ENCODE measurements at places on chromosomes 5 and 9.

- DNase-seq: no peak
Observed at GRCh38 chr9:112809351-112809848, 58.8 kb downstream of the SNX30 start.

DNA sequence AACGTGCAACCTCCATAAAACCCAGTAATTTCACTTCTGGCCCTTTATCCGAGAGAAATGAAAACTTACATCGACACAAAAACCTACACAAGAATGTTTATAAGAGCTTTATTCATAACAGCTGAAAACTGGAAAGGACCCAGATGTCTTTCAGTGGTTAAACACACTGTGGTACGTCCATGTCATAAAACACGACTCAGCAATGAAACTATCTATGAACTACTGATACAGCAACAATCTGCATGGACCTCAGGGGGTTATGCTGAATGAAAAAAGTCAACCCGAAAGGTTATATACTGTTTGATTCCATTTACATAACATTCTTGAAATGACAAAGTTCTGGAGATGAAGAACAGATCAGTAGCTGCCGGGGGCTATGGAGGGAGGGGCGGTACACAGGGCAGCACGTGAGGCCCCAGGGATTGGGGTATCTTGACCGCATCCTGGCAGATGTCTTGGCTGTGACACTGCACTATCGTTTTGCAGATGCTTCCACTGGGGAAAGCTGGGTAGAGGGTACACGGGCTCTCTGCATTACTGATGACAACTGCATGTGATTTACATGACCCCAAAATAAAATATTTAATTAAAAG lies 4.1 kb downstream of the CCDC127 start:
- no peak for DNase-seq

- no peak for DNase-seq
Observed at GRCh38 chr5:173720953-173721600, 104.6 kb upstream of the BOD1 start.

- DNase-seq: no peak
Observed at GRCh38 chr9:114218264-114219120, 63.2 kb downstream of the COL27A1 start.

- DNase-seq: peak; percentile 50
Observed at GRCh38 chr5:36240779-36241630, 720 bp downstream of the NADK2 start.

DNA sequence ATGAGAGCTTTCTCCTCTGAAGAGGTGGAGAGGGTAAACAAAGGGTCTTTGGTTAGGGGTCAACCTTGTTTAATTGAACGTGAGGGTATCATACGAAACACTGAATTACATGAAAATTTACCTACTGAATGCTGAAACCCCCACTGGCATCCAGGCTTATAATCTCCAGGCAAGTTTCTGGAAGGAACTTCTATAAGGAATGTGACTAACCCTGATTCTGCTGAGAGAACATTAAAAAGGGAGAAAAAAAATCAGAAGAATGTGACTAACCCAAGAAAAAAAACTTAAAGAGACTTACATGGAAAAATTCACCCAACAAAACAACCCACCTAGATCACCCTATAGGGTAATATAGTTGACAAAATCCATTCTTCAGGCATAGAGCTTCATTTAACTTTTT lies 55.5 kb downstream of the APC start:
- no peak for DNase-seq

- no peak for DNase-seq
Observed at GRCh38 chr5:133199417-133200178, 147.8 kb downstream of the HSPA4 start.

DNA sequence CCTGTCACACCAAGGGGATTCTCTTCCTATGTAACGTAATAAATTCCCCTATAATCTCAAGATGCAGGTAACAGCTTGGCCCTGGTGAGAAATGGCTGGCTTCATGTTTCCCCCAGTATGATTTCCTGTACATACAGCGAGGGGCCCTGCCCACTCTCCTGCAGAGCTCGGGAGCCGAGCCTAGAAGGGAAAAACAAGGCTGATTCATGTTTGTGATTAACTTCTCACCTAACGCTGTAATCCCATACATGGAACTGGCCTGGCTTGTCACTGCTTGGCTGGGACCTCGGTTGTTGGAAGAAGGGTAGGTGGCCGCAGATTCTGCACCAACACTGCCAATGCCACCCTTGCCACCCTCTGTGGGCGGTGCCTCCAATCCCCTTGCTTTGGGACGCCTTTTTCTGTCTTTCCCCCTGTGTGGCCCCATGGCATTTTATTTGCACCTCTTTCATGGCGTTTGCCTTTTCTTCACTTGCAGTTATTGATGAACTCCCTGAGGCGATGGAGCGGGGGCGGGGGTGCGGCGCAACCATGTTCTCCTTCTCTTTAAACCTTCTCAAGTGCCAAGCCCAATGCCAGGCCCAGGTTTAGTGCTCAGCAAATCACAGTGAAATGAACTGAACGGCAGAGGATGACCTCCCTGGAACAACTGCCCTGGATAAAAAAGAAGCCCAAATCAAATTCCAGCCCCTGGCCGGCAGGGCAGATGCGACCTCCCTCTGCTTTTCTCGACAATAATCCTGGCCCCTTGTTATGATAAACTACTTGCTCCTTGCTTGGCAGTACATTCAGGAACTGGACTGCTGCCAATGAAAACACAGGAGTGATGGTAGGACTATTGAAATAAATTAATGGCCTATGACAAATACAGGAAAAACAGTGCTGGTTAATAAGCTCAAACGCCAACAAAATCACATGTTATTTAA lies 108.1 kb downstream of the TMEM174 start:
- DNase-seq: peak; percentile 95

GRCh38 chr5:131379723-131380122 lies 115.9 kb downstream of the CDC42SE2 start:
- DNase-seq: no peak

DNA sequence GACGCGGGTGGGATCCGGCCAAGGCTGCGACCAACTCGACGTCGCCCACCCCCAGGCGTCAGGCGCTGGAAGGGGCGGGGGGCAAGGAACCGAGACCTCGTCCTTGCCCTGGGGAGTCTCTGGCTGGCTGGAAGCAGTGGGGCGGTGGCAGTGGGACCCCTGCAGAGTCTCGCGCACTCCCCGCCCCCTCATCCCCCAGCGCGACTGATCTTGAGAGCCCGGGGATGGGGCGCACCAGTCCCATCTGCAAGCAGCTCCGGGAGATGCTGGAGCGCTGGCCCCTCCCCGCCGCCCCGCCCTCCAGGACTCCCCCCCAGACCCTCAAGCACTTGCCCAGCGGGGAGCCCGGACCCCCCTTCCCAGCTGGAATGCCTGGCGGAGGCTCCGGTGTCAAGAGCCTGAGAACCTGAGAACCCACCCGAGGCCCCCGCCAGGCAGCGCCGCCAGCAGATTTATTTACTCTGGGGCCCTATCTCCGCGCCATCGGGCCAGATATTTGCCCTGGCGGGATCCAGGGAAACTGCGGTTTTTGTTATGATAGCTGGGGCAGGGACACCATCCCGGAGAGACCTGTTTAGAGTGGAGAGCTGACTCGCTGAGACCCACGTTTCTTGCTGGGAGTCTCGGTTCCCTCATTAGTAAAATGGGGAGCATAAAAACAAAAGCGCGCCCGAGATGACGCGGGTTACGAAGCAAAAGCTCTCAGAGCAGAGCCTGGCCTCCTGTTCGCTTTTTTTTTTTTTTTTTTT lies 1.2 kb downstream of the PRRT1B start:
- DNase-seq: peak; percentile 17

DNA sequence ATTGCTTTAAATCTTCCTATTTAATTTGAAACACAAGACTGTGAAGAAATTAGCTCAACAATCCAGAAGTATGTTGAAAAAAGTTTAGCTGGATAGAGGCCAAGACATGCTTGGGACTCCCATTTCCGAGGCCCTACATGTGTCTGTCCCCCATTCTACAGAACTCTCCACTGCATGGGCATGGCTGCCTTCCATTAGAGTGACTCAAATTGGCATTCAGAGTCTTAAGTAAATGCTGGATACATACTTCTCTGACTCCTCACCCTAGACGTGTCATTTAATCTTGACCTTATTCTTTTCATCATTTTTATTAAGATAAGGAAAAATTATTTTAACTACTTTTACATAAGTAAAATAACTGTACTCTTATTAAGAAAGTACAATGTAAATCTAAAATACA lies 530.4 kb upstream of the CDH9 start:
- no peak for DNase-seq

GRCh38 chr9:25094518-25094917 lies 548.8 kb upstream of the IZUMO3 start:
- DNase-seq: no peak

- no peak for DNase-seq
Observed at GRCh38 chr5:42974536-42974935, 65.6 kb downstream of the ANXA2R start.

GRCh38 chr5:155430192-155430591 lies 416.6 kb downstream of the KIF4B start:
- DNase-seq: no peak

GRCh38 chr9:109963079-109963478 lies 183.1 kb downstream of the PALM2AKAP2 start:
- no peak for DNase-seq

- no peak for DNase-seq
Observed at GRCh38 chr9:88287972-88288371, 100.3 kb upstream of the SPIN1 start.

DNA sequence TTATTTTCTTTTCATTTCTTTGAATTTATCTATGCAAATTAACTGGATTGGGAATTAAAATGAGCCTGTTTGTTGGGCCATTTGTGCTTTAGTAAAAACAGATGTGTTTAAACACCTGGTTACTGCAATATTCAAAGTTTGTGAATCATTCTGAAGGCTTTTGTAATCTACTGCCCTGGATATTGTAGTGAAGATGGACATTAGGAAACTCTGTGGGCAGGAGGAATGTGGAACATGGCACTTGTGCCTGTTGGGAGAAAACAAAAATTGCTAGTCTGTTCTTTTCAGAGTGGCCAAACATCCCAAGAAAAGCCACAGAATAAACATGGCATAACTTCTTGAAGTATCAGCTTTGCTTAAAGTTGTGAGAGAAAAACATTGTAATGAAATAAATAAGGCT lies 40.8 kb downstream of the CHSY3 start:
- no peak for DNase-seq

- no peak for DNase-seq
Observed at GRCh38 chr5:1090538-1090937, 21.3 kb downstream of the SLC12A7 start.

GRCh38 chr5:178297751-178298150 lies 65.1 kb upstream of the PHYKPL start:
- no peak for DNase-seq

DNA sequence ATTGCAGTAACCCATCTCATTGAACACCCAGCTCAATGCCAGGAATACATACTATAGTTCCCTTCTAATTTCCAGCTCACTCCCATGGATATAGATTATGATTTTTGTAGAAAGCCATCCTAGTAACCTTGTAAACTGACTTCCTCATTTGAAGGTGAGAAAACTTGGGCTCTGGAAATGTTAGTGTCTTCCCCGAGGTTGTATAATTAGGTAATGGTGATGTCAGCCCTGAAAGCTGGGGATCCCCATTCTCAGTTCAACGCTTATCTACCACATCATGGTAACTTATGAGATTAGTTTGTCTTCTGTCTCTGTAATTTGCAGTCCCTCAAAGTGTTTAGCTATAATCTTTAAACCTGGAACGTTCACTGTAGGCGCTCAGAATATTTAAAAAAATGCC lies 34.6 kb upstream of the PTCH1 start:
- no peak for DNase-seq

DNA sequence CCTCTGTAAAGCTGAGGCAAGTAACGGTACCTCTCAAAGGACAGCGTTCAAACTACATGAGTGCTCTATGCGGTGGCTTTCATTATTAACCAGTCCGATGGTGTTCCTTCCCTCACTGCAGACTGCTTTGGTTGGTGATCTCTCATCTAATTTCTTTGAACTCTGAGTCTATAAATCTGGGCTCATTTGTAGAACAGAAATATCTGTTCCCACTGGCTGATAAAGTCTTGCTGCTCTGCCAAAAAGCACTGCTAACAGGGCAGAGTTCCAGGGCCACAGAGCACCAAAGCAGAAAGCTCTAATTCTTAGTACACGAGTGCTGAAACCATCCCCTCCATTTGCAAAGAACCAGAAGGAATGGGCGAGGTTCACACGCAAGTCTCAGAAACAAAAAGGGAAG lies 81.9 kb downstream of the MED27 start:
- no peak for DNase-seq

DNA sequence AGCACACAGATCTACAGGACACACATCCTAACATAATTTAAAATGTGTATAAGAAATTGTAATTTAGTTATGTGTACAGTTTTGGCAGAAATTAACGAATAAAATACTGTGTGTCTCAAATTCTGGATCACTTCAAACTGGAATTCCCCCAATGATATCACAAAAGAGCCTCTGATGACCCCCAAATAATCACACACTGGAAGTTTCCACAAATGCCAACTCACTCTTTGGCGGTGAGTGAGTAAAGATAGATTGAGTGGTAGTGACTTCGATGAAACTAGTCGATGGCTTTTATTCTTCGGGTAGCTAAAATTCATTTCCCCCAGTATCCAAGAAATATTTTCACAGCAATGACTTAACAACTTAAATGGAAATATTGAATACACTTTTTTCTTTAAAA lies 2.2 kb downstream of the ZNF366 start:
- no peak for DNase-seq

DNA sequence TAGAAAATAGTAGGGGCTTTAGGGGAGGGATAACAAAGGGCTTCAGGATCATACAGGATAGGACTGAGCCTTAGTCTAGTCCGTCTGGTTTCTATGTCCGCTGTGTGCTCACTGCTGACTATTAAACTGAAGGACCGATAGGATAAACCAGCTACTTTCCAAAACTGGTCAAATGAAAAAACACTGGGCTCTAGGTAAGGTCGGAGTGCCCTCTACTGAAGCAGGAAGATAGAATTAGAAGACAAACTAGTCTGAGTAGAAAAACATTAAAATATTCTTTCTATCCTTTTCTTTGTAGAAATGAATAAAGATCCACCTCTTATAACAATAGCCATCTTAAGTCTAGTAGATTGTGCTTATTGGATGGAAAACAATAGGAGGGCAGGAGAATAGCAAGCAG lies 133.6 kb downstream of the CEMIP2 start:
- DNase-seq: no peak

DNA sequence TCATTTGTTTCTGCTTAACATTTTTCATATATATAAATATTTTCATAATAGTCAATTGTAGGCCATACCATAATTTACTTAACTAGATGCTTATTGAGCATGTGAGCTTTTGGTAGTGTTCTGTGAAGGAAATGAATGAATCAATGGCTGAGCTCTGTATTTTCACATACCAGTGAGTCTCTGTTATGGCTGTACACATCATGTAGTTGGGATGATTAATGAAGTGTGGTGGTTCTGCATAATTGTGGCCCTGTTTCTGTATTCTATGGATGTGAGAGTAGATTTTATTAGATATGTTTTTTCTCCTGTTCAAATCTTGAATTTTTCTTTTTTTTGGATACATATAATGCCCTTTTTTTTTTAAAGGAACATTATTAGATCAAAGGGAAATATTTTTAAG lies 56.2 kb downstream of the CTNNA1 start:
- no peak for DNase-seq

GRCh38 chr5:157485811-157486210 lies 25.8 kb downstream of the NIPAL4 start:
- no peak for DNase-seq

DNA sequence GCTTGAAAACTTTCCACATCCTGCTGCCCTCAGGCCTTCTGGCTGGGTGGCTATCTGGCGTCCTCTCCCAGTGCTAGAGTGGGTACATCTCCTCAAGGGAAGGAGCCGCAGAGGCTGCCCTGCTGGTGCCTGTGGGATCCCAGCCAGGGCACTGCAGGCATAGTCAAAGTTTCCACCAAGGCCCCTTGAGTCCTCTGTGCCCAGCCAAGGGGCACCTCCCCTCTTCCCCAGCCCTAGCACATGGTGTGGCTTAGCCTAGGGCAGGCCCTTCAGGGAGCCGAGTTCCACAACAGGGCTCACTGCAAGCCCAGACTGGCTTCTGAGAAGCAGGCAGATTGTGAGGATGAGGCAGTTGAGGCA lies 103.2 kb downstream of the RGS3 start:
- DNase-seq: no peak
